ENCODE measurements at places on chromosomes 2 and 18.
A peak's percentile ranks its signal among the peaks of the same experiment; 100 is the strongest.

DNA sequence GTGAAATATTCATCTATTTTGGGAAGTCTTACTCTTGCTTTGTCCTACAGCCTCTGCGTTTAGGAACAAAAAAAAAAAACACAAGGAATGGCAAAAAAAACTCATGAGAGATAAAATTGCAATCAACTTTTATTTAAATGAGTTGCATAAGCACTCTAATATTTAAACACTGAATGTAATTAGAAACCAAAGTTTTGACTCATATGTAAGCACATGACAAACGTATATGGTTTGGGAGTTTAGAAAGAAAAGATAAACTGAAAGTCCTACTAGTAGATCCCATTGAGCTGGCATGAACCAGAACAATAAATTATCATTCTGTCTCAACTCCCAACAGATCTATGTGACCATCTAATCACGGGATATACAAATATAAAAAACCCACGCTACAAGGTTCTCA is 44.8 kb downstream of the REV1 start:
- no peak for DNase-seq

GRCh38 chr2:53021828-53022227 is 745.8 kb upstream of the CHAC2 start:
- DNase-seq: no peak

DNA sequence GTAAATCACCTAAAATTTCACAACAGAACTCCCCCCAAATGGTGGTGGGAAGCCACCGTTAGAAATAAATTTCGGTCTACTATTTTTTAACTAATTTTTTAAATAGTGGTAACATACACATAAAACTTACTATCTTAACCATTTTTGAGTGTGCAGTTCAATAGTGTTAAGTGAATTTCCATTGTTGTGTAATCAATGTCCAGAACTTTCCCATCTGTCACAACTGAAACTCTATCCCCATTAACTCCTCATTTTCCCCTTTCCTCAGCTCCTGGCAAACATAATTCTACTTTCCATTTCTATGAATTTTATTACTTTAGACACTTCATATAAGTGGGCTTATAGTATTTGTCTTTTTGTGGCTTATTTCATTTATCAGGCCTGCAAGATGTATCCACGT is 34.1 kb upstream of the HNMT start:
- no peak for DNase-seq

DNA sequence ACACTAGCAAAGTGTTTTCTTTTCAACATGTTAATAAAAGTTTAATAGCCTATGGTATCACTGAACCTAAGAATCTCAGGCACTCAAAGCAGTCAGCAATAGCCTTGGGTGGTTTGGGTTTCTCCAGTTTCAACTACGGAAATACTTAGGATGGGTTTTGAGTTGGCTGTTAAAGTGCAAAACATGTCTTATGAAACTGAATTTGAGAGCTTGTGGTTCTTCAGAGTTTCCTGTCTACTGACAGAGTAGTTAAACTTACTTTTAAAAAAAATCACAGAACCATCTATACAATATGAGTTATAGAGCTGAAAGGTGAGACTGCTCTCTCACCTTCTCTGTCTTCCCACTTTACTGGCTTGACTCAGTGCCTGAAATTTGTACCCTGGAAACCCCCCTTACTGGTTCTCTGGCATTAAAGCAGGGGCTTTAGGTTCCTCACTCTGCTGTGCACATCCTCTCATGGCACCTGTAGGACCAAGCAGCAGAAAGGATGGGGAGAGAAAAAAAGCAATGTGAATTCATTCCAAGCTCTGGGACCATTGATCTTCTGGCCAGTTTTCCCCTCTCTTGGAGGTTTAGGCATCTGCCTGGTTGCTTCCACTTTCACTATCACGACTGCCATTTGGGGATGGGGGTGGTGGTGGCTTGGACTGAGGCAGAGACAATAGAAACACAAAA is 18.1 kb downstream of the CCDC141 start:
- no peak for DNase-seq

DNA sequence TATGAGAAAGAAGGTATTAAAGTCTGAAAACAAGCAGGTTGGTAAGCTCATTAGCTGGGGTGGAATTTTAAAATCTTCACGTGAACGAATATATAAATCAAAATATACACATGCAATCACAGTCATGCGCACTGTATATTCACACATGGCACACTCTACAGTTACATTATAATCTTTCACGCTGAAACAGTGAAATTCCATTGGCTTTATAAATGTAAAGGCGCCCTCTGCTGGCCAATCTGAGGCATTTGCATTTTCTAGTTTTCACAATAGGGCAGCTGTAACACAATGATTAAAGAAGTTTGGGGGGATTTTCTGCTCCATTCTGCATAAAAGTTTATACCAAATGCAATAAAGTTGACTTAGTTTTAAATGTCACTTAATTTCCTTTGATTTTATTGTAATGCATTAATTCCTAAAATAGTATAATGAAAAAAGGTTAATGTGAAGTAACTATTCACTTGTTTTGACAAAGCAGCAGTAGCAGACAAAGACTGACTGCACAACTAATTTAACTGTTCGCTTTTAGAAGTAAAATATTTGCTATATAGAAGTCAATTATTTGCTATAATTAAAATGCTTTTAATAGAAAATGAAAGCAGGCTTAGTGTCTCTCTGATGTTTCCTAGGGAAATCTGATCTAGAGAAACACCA is 17.2 kb downstream of the IFIH1 start:
- DNase-seq: peak; percentile 49

- no peak for DNase-seq
These were observed 6.9 kb upstream of the RAB17 start for GRCh38 chr2:237597196-237598145.

DNA sequence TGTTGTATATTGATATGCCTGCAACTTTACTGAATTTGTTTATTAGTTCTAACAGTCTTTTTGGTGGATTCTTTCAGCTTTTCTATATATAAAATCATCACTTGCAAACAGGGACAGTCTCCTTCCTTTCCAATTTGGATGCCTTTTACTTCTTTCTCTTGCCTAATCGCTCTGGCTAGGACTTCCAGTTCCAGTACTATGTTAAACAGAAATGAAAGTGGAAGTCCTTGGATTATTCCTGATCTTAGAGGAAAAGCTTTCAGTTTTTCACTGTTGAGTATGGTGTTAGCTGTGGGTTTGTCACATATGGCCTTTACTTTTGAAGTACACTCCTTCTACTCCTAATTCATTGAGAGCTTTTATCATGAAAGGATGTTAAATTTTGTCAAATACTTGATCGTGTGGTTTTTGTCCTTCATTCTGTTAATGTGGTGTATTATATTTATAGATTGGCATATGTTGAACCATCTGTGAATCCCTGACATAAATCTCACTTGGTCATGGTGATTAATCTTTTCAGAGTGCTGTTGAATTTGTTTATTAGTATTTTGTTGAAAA is 52.9 kb downstream of the REL start:
- DNase-seq: no peak

GRCh38 chr2:171923206-171923605 is 945 bp downstream of the HAT1 start:
- DNase-seq: no peak

- no peak for DNase-seq
These were observed 1.5 kb downstream of the RPRM start for GRCh38 chr2:153476816-153477635.

- no peak for DNase-seq
These were observed 39.3 kb upstream of the EPB41L3 start for GRCh38 chr18:5582849-5583681.

GRCh38 chr2:80328159-80328571 is 23.6 kb upstream of the LRRTM1 start:
- DNase-seq: no peak

DNA sequence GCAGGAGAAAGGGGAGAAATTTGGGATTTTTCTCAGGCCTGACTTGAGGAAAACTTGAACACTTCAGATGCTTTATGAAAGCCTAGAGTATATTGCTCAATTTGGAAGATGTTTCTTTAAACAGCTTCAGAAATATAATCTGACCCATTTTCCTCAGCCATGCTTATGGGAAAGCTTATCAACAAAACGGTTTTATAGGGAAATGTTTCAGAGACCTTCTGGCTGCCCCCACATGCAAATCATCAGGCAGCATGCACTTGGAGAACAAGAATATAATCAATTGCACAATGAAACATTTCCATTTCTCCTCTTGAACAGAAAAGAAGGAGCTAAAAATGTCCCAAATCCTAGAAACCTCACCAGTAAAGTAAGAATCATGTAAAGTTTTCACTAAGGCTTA is 411.2 kb upstream of the ETAA1 start:
- no peak for DNase-seq

GRCh38 chr18:80076379-80076778 is 32.7 kb upstream of the ADNP2 start:
- no peak for DNase-seq

- no peak for DNase-seq
These were observed 111.7 kb upstream of the DYNAP start for GRCh38 chr18:54479365-54479764.

DNA sequence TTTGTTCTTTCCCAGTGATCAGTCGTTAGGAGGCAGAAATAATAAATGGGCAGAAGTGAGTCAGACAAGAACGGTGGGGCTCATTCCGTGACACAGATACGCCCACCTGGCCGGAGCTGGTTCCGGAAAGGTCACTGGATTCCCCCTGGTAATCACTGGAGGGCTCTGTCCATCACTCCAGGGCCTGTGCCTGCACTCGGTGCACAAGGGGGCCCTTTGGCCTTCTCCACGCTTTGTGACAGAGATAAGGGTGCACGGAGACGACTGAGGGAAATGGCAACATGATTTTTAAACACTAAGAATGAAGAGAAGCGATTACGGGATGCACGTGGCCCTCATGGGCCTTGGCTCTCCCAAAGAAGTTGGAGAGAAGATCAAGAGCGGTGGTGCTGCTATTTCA is 84.4 kb downstream of the PTGR3 start:
- no peak for DNase-seq

GRCh38 chr2:150441226-150441625 is 46.2 kb downstream of the RND3 start:
- no peak for DNase-seq

DNA sequence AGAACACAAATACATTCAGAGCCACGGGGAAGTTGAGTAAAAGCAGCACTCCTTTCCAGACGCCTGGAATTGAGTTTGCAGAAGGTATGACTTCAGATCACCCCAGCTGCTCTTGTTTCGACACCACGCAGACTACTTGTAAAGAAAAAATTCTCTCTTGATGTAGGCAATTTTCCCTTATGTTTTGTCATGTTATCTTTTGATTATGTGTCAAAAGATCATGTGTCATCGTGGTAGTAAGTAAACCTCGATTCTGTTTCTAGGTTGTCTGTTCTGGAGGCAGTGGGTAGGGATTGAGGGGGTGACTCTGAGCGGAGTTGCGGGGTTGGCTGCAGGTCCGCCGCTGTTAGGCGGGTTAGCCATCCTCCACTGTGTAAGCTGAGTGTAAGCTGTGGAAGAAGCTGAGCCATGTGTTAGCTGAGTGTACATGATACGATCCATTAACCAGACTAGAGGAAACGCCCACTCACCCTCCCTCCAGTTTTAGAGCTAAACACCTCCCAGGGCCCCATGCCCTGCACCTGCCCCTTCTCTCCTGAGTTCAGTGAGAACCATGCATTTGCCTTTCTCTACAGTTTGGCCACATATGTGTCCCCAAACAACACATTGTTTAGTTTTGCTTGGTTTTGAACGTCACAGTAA is 181.8 kb downstream of the SNTG2 start:
- DNase-seq: no peak

DNA sequence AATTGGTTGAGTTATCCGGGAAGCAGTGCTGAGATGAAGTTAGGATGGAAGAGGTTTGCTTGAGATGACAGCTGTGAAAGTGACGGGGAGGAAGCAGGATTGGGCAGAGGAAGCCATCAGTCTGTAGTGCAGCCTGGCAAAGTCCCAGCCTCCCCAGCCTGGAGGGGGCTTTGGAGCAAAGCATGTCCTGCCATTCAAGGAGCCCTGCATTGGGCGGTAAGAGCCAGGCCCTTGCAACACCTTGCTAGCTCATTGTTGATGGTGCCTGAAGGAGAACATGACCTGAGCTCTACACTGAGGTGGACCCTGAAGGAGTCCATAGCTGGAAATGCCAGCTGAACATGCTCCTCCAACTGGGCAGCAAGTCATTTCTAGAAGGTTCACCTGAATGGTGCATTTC is 228.9 kb downstream of the ACKR3 start:
- no peak for DNase-seq

GRCh38 chr2:210527286-210527685 is 29.1 kb upstream of the CPS1 start:
- DNase-seq: no peak

- no peak for DNase-seq
These were observed 191.0 kb upstream of the LHCGR start for GRCh38 chr2:48946449-48947048.

- DNase-seq: no peak
These were observed 1258.3 kb upstream of the GYPC start for GRCh38 chr2:125397535-125398251.

- no peak for DNase-seq
These were observed 317.6 kb downstream of the PRKCE start for GRCh38 chr2:45968946-45969584.

GRCh38 chr2:230861552-230862255 is 3.0 kb upstream of the ITM2C start:
- DNase-seq: no peak

GRCh38 chr2:224404796-224405195 is 2.9 kb upstream of the FAM124B start:
- no peak for DNase-seq

DNA sequence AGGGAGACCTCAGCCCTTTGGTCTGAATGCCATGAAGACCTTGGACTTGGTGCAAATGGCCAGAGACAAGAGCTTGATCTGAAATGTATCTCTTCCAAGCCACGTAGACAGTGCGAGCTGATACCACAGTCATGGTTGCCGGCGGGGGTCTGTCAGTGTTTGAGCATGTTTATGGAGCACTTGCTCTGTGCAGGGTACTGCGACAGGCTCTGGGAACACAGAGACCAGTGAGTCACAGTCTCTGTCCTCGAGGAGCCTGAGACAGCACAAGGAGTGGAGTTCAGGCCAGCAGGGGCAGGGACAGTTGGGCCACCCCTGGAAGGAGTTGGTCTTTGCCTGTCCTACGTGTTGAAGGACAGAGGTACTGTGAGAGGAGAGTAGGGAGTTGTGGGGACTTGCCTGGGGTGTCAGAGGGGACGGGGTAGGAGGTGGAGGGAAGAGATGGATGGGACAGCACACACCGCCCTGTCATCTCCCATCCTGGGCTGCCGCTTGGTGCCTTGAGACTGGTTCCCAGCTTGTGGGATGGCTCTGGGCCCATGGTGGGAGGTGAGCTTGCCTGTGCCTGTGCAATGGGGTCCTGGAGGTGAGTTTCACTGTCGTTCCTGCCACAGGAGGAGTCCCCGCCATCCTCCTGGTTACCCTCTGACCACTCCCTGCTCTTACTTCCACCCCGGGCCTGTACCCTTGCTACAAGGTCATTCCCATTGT is 39.5 kb downstream of the ATP6V1C2 start:
- no peak for DNase-seq

GRCh38 chr2:26980971-26981370 is 10.5 kb downstream of the MAPRE3 start:
- DNase-seq: no peak

- no peak for DNase-seq
These were observed at the start of gene MGAT5 for GRCh38 chr2:134253804-134254203. MGAT5 (plus strand) TSS chr2:134254072; CDS start chr2:134254404, 332 bp downstream.

- no peak for DNase-seq
These were observed 3.6 kb downstream of the SCRN3 start for GRCh38 chr2:174399171-174399570.
